ENCODE measurements at places on chromosomes 16 and 17.

DNA sequence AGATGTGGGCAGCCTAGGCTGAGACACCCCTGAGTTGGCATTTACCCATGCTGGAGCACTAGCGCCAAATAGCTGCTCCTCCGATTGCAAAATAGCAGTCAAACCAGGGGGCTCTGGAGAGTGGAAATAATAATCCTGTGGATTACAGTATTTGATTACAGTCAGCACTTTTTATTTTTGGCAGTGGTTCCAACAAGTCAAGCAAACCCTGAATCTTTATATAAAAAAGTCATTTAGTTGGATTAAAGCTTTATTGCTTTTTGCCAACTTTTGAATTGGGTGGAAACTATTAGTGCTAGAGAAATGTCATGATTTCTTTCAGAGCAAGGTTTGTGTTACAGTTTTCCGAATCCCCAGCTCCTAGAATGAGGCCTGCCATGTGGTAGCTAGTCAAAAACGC is 99.3 kb upstream of the FAM20A start:
- no peak for DNase-seq

- no peak for DNase-seq
Observed at GRCh38 chr16:69532641-69533455, 32.9 kb upstream of the NFAT5 start.

DNA sequence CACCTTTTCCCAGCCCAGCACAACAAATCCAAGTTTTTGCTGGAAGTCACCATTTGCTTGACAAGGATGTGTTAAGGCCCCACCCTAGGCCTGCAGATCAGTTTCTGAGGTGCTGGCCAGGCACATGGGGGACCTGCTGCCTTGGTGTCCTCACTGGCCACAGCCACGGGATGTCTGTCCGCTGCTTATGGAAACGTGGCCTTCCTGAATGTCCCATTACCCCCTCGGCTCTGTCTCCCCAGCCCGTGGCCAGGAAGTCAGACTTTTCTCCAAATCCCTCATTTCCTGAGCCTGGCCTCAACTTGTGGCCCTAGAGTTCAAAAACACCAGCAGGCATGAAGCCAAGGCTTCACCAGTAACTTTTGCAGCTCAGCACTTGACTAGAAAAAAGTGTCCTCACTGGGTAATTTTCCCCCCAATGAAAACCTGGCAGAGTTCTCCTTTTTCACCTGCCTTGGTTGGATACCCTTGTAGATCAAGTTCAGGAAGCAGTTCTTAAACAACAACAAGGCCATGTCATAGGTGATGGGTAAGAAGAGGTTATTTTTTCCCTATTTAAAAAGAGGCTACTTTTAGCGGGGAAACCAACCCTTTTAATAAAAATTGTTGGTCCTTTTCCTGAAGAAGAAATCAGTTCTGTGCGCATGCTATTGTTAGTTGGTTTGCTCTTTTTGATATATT is 80.8 kb downstream of the SOCS1 start:
- DNase-seq = no peak

- no peak for DNase-seq
Observed at GRCh38 chr17:36727052-36727451, 125.7 kb downstream of the MRM1 start.

DNA sequence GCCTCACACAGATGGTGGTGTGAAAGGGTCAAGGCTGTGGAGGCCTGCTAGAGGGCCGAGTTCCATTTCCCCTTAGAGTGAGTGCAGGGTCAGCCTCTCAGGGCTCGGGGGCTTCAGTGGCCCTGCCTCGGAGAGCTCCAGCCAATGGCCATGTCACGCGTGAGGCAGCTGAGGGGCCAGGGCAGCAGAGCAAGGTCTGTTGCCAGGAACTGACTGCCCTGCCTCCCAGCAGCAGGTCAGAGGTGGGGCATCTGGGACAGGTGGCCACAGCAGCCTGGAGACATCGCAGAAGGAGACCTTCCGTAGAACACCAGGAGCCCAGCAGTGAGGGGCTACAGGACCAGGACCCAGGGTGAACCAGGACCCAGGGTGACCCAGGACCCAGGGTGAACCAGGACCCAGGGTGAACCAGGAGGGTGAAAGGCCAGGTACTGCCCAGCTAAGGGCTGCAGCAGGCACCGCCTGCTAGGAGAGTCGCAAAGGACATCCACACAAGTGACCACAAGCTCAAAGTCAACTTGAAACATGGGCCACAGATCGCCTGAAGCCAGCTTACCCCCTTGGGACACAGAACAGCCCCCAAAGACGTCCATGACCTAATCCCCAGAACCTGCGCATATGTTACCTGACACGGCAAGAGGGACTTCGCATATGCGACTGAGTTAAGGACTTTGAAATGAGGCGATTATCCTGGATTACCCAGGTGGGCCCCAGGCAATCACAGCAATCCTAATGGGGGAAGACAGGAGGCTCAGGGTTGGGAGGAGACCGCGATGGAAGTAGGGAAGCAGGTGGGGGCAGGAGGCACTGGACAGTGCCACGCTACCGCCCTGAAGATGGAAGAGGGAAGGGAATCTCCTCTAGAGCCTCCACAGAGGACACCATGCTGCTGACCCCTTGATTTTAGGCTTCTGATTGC is 4.8 kb upstream of the MEAK7 start:
- no peak for DNase-seq

GRCh38 chr17:67174190-67174589 is 70.8 kb downstream of the HELZ start:
- DNase-seq = no peak

GRCh38 chr17:52178012-52178411 is 19.5 kb upstream of the CA10 start:
- no peak for DNase-seq

Data from stimulated activated CD4-positive, alpha-beta T cell treated with anti-CD3 and anti-CD28 coated beads, Interleukin-12 subunit alpha, Interleukin-12 subunit beta, amount 100 ng/mL, for 4 hours (primary cell).